Activated CD4-positive, alpha-beta T cell treated with anti-CD3 and anti-CD28 coated beads, Interleukin-2, amount 50 U/mL, for 4 hours (primary cell): ENCODE measurements at places on chromosomes 11 and 22.

- DNase-seq = no peak
Observed at GRCh38 chr11:10659339-10660216, 34.0 kb downstream of the IRAG1 start.

DNA sequence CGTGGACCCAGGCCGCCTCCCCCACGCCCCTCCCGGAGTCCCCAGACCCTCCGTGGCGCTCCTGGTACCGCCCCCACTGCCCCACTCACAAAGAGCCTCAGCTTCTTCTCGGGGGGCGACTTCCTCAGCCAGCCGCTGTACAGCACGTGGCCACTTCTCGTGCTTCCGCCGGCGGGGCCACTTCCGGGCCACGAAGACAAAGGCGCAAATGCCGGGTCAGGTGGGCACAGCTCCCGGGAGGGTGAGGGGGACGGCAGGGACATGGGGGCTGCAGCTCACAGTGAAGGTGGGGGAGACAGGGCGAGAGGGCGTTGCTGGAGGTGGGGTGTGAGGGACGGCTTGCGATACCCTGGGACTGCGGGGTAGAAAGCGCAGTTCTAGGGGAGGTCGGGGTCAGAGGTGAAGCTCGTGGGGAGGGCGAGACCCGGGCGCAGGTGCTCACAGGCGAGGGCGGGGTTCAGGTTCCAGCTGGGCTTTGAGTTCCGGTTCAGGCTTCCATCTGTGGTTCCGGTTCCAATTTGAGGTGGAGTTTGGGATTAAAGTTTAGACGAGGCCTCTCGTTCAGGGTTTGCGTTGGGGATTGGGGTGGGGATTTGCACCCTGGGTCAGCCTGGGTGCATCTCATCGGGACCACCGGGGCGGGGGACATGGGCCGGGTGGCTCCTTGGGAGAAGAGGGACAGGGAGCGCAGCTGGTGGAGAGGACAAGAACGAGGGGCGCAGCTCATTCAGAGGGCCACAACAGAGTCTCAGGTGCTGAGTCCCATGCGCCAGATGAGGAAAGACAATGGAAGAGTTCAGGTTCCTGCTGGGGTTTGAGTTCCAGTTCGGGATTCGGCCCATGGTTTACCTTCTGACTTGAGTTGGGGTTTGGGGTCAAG lies at the start of gene GAB4:
Gene GAB4 (minus strand): TSS at position 371 of the 880 bp plus-strand sequence. CDS start 108 bp downstream, at position 263.
- no peak for DNase-seq

DNA sequence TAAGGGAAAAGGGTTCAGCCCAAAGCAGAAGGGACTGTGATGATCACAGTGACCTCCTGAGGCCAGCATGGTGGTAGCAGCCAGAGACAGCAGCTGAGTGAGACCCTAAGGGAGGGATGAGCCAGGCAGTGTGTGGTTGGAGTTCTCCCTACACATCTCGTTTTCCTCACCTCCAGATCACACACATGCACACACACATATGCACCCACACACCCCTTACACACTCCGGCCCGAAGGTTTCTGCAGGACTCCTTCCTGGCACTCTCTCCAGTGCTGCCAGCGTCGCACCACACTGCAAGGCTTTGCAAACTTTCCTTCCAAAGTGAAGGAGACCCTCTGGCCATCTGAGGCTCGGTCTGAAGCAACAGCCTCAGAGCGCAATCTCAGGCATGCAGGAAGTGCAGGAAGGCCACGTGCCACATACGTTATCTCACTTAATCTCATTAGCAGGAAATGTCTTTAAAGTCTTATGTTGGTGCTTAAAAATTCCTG lies 26.9 kb upstream of the TP53I11 start:
- DNase-seq = no peak

GRCh38 chr11:19793326-19793725 lies 80.7 kb downstream of the NAV2 start:
- no peak for DNase-seq

- no peak for DNase-seq
Observed at GRCh38 chr11:63907063-63907462, 9.9 kb downstream of the RCOR2 start.

DNA sequence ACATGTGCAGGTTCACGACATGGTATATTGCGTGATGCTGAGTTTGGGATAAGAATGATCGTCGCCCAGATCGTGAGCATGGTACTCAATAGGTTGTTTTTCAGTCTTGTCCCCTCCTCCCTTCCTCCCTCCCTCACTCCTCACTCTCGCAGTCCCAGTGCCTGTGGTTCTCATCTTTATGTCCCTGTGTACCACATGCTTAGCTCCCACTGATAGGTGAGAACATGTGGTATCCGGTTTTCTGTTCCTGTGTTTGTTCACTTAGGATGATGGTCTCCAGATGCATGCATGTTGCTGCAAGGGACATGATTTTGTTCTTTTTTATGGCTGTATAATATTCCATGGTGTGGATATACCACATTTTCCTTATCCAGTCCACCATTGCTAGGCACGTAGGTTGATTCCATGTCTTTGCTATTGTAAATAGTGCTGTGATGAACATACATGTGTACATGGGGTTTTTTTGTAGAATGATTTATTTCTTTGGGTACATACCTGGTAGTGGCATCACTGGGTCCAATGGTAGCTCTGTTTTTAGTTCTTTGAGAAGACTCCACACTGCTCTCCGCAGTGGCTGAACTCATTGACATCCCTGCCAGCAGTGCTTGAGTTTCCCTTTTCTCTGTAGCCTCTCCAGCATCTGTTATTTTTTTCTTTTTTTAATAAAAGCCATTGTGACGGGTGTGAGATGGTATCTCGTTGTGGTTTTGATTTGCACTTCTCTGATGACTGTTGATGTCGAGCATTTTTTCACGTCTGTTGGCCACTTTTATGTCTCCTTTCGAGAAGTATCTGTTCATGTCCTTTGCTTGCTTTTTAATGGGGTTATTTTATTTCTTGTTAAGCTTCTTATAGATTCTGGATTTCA lies 16.4 kb downstream of the ZBED4 start:
- no peak for DNase-seq

DNA sequence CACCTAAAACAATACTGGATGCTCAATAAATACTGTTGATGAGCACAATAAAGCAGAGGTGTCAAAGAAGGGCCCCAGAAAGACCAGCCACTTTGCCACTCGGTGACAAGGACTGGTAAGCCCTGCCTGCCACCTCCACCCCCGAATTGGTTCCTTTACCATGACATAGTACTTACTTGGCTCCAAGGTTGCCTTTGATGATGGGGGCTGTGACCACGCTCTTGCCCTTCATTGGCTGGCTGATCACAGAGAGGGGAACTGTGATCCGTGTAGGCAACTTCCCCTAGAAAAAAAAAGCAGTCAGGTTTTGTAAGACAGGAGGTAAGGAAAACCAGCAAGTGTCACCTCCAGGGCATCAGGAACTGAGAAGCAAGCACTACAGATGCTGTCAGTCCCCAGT lies 29.7 kb downstream of the NFRKB start:
- DNase-seq = no peak

DNA sequence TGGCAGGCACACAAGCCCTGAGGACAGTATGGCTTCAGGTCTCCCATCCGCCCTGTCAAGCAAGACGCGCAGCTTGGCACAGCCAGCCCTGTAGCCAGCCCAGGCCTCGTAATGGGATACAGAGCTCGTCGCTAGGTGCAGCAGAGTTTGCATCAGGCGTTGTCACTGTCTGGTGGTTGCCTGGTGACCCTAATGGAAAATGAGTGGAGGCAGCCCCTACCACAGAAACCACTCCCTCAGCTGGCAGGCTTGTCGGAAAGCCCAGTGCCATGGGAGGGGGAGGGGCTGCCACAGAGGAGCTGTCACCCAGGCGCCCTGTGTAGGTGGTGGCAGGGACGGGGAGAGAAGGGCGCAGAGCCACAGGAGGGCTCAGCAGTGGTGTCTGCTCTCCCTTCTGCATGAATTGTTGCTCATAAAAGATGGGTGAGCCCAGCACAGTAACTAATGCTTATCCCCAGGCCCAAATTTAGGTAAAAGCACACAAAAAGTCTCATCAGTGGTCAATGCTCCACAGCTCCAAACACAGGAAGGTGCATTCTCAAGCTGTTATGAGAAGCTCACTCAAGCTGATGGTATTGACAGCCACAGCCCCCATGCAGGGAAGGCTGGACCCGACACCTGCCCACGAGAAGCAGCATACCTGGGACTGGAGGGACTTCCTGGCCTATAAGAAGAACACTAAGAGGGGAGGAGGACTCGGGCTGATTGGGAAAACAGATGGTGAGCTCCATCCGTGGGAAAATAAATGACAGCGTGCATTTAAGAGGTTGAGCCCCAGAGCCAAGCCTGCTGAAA lies 164.6 kb downstream of the ETS1 start:
- DNase-seq = peak; percentile 87

DNA sequence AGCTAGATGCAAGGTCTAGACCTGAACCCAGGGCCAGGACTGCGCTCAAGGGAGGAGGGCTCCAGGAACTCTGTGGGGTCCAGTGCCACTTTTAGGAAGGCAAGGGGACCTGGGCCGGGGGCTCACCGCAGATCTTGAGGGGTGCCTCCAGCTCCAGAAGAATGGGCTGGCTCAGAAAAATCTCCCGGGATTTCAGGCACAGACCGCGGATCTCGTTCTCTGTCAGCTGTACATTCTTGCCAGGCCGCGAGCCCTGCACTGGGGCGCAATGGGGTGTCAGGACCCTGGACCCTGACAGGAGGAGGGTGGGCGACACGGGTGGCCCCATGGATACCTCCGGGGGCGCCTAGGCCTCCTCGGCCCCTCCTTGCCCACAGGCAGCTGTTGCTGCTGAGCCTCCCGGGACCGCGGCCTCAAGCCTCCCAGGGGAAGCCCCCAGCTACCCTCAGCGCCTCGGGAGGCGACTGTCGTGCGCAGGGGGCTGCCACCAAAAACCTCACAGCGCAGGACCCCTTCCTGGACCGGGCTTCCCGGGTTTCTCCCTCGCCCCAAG lies 640 bp downstream of the PPP1CA start:
- no peak for DNase-seq
